ENCODE measurements at places on chromosomes 2 and 18.

GRCh38 chr2:62577994-62578781, 72.2 kb upstream of the TMEM17 start:
- DNase-seq = no peak

- DNase-seq = no peak
Measured at GRCh38 chr2:27960237-27960912, 69.8 kb downstream of the BABAM2 start.

DNA sequence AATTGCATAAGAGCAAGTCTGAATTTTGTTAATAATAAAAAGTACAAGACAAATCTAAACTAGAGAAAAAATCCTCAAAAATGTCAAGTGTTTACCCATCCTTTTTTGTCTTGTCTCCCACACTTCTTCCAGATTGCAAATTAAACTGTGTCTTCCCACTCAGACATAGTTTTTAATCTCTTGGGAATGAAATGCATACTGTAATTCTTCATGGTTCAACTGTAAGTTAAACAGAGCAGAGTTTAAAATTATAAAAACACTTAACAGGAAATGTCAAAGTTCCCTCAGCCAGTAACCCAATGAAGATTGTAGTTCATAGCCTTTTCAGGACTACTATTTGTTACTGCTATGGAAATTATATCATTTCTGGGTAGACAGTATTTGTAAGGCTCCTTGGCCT, 171.8 kb downstream of the UBE2E3 start:
- DNase-seq = no peak

GRCh38 chr2:221517696-221518151, 54.4 kb downstream of the EPHA4 start:
- DNase-seq = no peak

GRCh38 chr18:61543518-61543917, 210.3 kb downstream of the CDH20 start:
- DNase-seq = no peak

DNA sequence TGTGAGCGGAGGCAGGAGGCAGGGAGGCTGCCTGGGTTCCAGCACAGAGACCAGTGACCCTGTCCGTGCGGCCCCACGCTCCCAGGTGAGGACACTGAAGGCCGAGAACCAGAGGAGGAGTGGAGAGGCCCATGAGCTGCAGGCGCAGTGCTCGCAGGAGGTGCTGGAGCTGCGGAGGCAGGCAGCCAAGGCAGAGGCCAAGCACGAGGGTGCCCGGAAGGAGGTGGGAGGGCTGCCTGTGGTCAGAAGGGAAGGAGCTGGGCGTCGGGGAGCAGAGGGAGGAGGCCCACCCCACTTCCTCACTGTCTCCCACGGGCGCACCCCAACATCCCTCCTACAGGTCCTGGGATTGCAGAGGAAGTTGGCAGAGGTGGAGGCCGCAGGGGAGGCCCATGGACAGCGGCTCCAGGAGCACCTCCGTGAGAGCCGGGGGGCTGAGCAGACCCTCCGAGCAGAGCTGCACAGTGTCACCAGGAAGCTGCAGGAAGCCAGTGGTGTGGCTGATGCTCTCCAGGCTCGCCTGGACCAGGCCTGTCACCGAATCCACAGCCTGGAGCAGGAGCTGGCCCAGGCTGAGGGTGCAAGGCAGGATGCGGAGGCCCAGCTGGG, 33.0 kb upstream of the SNED1 start:
- no peak for DNase-seq

- no peak for DNase-seq
Measured at GRCh38 chr2:8267048-8267447, 414.8 kb upstream of the ID2 start.

GRCh38 chr2:105329197-105329554, 359 bp downstream of the TGFBRAP1 start:
- no peak for DNase-seq

DNA sequence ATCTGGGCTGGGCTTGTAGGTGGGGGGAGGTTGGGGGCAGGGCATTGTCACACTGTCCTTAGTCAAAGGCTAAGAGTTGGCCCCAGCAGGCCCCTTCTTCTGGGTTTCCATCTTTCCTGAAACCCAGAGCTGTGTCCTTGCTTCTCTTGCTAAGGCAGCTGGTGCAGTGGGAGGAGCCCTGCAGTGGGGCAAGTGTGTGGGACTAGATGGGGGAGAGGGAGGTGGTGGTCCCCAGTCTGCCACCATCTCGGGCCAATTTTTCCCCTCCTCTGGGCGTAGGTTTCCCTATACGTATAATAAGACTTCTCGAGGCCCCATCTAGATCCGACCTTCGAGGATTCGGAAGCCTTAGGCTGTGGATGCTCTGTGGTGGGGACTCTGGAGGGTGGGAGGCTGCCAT, 3.5 kb downstream of the KCNF1 start:
- DNase-seq = no peak

DNA sequence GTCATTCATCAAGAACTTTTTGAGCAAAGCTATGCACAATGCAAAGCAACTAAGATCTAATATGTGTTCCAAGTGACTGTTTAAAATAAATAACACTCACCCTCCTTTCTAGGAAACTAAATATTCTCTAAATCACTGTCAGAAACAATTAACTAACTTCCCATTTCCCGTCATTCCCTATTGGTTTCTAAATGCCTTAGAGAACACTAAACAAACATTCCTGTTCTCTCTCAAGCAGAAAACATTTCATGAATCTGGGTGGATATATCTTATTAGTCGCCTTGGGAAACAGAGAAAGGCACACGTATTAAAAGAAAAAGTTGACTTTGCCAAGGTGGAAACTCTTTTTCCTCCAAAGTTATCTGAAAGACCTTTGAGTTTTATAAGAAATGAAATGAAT, 735.2 kb downstream of the MBD2 start:
- no peak for DNase-seq

- no peak for DNase-seq
Measured at GRCh38 chr18:46696268-46696667, 39.2 kb upstream of the LOXHD1 start.

DNA sequence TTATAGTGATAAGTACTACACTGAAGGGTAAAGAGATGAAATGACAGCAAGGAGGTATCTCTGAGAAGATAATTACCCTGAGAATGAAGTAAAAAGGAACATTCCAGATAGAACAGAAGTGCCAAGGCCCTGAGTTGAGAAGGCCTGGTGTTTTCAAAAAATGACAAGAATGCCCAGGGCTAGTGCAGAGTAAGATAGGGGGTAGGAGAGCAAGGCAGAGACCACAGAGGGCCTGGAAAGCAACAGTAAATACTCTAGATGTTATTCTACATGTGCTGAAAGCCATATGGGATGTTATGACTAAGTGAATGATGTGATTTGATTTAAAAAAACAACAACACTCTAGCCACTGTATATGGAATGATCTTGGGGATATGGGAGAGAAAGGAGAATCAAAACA, 52.3 kb downstream of the BAZ2B start:
- DNase-seq = no peak

DNA sequence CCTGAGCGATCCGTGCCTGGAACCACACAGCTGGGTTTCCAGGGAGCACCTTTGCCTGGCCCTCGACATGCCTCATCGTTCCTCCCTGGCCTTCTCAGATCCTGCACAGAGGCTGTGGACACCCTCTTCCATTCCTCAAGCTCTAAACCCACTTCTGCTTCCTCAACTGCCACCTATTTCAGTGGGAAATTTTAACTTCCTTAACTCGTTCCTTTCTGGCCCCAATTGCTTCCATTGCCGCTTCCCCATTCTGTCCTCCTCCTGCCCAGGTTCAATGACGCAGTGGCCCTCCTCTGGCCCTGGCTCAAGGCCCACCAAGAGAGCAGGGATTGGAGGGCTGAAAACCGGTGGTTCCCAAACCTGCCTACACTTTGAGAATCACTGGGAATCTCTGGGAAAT, 4.8 kb upstream of the B3GNT7 start:
- no peak for DNase-seq

- no peak for DNase-seq
Measured at GRCh38 chr2:30862054-30862651, 54.9 kb upstream of the CAPN13 start.

DNA sequence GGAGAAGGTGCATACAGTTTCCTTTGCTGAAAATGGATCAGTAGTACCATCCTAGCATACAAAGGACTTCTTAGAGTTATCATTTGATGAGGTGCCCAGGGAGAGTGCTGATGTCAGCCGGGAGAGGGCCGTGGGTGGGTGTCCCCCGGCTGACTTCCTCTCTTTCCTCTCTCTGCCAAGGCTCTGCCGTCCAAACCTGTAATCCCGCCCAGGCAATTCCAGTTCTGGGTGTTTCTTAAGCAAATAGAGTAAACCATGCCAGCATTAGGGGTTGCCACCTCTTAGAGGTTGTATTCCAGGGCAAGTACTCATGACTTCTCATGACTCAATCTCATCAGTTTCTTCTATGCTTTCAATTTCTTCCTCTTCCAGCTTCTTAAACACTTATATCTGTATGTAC, 117.2 kb downstream of the GATA6 start:
- no peak for DNase-seq

- no peak for DNase-seq
Measured at GRCh38 chr2:65622951-65623535, 190.6 kb upstream of the SPRED2 start.

DNA sequence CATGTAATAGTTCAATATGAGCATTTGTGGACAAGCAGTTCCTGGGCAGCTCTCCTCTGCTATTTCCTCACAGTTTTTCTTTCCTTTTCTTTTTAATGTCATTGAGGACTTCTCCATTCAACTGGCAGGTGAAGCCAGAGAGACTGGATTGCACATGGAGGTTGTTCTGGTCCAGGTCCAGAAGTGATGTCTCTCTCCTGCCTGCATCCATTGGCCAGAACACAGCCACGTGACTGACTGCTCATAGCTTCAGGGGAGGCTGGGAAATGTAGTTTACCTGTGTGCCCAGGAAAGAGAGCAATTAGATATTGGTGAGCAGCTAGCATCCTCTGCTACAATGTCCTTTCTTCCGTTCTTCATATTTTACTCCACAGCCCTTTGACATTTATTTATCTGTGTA, 20.2 kb upstream of the ADAM23 start:
- no peak for DNase-seq

DNA sequence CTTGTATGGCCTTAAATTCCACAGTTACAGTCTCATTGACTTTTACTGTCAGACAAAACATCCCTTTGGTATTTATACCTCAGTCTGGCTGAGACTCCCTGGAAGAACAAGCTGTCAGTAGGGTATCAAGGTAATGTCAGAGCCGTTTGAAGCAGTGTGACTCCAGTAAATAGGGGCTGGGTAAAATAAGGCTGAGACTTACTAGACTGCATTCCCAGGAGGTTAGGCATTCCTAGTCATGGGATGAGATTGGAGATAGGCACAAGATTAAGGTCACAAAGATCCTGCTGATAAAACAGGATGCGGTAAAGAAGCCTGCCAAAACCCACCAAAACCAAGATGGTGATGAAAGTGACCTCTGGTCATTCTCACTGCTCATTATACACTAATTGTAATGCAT, 219.5 kb upstream of the SKOR2 start:
- DNase-seq = no peak

GRCh38 chr2:198518935-198519334, 714.5 kb downstream of the PLCL1 start:
- no peak for DNase-seq

DNA sequence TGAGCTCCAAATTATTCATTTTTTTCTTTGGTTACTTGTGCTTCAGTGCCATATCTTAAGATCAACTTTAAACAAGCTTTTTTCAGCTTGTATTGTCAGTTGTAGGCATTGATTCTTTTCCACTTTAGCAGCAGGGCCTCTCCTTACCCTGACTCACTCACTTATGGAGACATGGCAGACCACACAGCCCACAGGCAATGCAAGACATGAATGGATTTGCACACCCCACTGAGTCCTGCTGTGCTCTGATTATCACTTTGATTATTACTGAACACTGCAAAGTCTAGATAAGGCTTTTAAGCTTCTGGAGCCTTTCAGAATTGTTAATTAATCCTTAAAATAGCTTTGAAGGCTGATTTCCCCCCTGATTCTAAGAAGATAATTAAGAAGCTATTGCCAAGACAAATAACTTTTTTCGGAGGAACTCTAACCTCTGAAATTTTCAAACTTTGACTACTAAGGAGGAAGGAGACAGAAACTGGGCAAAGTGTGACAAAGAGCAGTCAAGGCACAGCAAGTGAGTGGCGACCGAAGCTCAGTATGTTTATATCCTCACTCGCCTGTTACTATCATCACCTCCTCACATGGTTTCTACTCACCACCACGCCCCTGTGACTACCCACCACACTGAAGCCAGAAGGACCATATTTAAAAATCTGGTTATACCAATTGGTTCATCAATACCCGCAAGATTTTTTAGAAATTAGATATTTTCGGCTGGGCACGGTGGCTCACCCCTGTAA, 43.3 kb downstream of the CACNB4 start:
- no peak for DNase-seq

DNA sequence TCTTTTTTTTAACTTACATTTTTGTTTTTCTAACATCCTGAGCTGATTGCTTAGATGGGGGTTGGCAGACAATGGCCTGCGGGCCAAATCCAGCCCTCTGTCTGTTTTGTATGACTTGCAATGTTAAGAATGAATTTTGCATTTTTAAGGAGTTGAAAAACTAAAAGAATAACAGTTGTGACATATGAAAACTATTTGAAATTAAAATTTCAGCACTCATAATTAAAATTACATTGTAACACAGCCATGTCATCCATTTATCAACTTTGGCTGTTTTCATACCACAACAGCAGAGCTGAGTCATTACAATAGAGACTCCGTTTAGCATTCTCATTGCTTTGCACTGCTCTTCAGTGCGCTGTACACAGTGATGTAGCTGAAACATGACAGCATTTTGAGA, 94.1 kb upstream of the MC4R start:
- no peak for DNase-seq

DNA sequence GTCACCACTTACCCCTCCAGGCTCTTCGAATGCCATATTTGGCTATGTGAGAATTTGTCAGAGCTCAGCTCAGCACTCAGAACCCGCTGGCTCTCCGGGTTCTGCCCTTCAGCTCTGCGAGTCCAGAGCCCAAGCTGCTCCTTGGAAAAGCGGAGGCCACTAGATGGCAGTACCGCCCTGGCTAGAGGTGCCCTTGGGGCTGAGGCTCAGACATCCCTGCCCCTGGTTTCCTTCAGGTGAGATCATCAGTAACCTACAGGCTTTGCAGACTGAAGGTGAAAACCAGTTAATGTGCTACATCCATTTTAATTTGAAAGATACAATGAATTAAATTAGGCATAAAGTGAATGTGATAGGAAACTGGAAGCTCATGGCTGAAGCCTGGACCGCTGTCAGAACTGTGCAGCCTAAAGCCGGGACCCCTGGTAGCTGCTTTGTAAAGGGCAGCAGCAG, 285.6 kb downstream of the AGAP1 start:
- DNase-seq = no peak

GRCh38 chr2:11703700-11704099, 33.7 kb upstream of the NTSR2 start:
- DNase-seq = no peak

GRCh38 chr18:69689121-69689759, 258.4 kb downstream of the CD226 start:
- no peak for DNase-seq

Data from NCI-H187 treated with DMSO at 0.1 percent for 48 hours (cell line).